ENCODE measurements at places on chromosomes 3 and 15. TPM values are rescaled to one million over a fixed set of nuclear protein-coding genes. Genes with fewer than 3 reads are reported as not detected.

Gene BCL2A1
- 25.9 TPM for total RNA-seq

Gene PARP15
- total RNA-seq = 73.7 TPM

Gene EFCC1
- 0.30 TPM for total RNA-seq

Gene GHRL
- 1.7 TPM for total RNA-seq

Gene CHL1
- total RNA-seq = 0.06 TPM

Gene LTF
- not detected for total RNA-seq

Gene RETNLB
- total RNA-seq = not detected

Gene HDGFL3
- total RNA-seq = 9.9 TPM

Gene AGBL1
- not detected for total RNA-seq

GRCh38 chr3:73600293-73600938 lies 24.3 kb downstream of the PDZRN3 start:
- no peak for DNase-seq

GRCh38 chr3:153980252-153980590 lies 141.0 kb upstream of the ARHGEF26 start:
- DNase-seq = no peak

DNA sequence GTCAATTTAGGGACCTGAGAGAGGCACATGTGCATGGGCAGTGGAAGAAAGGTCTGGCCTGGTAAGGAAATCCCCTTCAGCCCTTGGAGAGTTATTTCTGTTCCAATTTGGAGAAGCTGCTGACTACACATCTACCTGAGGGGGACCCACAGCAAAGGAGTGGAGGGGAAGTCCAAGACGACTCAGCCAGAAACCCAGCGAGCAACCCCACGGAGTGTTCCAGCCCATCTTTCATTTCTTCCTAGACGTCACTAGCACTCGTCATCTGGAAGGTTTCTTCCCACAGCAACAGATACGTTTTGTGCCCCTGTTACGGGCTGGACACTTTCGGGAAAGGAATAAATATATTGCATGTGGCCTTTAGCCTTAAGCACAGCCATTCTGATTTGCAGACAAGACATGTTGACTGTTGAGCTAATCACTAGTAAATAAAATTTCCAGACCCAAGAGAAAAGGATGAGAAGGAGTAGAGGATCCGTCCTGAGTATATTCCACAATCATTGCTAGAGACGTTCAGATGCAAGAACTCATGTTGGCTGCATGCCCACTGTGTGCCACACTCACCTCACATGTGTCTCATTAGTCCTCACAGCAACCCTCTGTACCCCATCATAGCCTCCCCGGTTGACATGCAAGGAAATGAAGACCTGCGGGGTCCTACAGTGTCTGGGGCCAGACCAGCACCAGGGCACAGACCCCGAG lies 7.8 kb upstream of the FAM174B start:
- DNase-seq = no peak

DNA sequence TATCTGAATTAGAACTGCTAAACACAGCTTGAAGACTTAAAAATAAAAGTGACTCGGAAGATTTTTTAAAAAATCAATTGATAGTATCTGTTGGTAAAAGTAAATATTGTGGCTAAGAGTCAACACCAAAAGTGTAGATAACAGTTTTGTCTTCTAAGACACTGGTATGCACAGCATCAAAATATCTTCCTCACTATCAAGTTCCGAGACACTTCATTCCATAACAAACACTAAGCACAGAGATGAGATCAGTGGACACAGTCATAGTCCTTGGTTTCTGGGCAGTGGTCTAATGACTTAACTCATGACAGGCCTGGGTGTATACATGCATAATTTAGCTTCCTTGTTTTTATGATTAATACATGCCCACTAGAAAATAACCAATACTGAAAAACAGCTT lies 63.2 kb downstream of the PXYLP1 start:
- no peak for DNase-seq

GRCh38 chr3:197349368-197349767 lies 51.0 kb upstream of the DLG1 start:
- DNase-seq = no peak

DNA sequence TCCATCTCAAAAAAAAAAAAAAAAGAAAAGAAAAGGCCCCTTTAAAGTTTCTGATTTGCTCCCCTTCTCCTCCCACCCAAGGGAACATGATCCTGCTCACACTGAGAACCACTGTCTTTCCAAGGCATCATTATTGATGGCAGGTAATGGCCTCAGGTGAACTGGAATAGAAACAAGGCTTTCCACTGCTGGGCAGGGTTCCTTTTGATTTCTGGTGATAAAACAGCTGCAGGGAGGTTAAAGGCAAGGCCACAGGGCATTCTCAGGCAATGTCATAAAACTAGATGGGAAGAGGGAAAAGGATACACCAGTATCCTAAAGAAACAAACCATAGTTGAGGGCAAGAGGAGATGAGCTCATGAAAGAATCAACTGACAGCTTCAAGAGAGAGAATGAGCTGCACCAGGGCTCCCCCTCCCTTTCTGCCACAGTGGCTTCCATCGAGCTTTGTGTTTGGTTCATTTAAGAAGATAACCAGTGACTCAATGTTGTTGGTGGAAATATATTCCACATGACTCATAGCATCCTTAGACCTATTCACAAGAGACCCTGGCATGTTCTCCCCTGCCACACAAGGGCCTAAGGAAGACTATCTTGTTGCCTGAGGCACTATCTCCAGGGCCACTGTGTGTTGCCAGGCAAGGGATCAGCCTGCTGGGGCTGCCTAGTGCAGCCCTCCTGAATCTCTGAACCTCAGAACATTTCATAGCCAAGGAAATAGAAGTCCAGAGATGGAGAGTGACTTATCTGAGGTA lies 86.4 kb downstream of the WDR76 start:
- no peak for DNase-seq

DNA sequence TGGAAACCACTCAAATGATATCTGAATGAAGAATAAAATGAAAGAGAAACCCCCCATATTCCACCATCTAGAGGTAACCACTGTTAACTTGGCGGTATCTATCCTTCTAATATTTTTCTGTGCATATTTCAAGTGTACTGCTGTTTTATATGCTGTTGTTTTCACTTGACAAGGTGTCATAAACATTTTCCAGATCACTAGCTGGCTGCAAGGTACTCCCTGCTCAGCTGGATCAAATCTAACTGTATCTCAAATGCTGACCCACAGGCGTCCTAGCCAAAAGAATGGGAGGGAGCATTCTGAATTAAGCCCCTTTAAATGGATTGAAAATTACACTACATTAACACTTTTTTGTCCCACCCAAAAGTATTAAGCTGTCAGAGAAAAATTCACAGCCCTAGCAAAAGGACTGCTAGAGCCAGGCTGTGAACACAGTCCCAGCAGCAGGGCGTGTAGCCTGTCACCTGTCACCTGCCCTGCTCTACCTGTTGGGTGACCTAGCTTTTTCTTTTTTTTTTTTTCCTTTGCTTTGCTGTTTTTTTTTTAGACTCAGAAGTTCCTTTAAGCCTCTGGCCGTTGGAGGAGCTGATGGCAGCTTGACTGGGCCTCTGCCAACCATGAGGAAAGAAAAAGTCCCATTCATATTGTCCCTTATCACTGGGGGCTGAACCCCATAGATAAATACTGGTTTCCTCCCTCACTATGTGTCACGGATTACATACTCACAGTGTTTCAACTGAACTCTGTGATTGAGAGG lies 93.7 kb upstream of the TSC22D2 start:
- DNase-seq = no peak

DNA sequence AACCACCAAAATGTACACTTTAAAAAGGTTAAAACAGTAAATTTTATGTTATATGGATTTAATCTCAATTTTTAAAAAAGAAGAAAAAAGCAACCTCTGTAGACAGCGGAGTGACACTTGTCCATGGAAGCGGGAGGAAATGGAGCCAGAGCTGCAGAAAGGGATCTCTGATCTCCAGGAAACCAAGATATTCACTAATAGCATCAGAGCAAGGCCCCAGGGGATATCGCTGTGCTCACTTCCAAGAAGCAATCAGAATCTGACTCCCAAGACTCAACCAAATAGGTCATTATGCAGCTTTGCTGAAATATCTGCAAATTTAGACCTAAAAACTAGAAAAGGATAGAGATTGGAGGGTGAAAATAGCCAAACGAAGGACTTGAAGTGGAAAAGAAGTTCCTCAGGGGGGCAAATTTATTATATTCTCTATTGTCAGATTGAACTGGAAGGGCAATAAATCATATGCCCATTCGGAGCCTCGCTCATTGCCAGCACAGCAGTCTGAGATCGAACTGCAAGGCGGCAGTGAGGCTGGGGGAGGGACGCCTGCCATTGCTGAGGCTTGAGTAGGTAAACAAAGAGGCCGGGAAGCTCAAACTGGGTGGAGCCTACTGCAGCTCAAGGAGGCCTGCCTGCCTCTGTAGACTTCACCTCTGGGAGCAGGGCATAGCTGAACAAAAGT lies 62.0 kb upstream of the ATP2C1 start:
- no peak for DNase-seq

DNA sequence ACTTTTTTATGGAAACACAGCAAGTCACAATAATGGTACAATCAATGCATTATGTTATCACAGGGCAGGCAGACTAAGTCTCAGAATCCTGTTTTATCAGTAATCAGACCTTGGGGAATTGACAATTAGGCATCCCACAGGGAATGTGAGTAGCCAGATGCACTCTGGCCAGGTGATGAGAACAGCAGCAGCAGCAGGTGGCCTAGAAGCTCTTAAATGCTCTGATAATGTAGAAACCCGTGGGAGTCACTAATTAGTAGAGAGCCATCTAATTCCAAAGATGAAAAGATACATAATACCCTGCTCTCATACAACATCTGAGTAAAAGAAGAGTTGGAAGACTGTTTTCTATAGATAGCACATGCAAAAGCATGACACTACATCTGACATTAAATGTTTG lies 12.6 kb downstream of the CEP152 start:
- DNase-seq = no peak

DNA sequence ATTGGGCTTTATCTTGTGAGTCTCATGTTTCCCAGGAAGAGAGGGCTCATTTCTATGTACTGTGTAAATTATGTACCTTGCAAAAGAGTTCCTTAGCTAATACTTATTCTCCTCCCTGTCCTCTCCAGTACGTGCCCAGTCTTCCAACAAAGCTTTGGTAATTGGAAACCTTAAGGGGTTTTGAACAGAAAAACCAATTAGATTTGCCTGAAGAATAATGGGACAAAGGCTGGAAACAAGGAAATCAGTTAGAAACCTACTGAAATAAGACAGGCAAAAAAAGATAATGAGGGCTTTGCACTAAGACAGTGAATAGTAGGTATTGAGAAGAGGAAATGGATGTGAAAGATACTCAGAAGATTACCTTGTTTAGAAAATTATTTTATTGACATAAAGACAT lies 82.5 kb downstream of the SPRED1 start:
- DNase-seq = no peak

DNA sequence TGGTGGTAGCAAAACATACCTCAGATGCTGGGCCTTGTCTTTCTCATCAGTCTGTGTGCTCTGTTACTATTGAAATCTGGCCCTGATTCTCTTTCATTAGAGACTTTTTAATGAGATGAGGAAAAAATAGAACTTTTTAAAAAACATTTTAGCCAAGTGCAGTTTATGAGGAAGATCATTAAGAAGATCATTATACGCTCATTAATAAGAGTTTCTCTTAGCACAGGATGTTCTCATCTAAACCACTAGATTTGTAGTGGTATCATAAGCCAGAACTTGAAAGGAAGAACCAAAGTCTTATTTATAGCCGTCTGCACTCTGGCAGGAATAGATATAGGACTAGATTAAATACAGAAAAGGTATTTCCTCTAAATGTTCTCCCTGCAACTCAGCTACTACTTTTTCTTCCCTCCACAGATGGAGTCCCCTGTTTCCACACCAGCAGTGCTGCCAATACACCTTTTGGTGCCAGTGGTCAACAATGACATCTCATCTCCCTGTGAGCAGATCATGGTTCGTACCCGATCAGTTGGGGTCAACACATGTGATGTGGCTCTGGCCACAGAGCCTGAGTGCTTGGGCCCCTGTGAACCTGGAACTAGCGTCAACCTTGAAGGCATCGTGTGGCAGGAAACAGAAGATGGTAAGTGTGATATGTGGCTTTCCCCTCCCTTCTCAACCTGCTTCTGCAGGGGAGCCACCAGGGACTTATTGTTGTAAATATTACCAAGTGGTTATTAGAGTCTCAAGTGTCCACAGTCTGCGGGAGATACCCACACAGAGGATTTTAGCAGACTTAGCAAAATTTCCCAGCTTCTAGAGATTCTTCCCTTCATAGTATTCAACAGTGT lies 152.8 kb downstream of the RBPMS2 start:
- DNase-seq = peak; percentile 55

- no peak for DNase-seq
Measured at GRCh38 chr3:51269466-51269865, 115.6 kb upstream of the MANF start.

DNA sequence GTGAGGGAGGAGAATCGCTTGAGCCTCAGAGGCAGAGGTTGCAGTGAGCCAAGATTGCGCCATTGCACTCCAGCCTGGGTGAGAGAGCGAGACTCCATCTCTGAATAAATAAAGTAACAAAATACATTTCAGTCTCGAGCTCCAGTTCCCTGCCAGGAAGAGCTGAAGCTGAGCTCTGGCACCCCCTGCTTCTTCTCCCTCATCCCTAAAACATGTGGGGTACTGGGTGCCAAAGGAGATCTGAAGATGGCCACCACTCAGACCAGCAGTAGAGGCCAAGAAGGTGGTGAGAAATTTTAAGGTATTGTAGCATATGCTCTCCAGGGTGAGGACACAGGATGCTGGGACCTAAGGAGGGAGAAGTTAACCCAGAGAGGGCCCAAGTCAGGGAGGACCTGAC lies 75.0 kb upstream of the CGNL1 start:
- DNase-seq = no peak

- DNase-seq = no peak
Measured at GRCh38 chr15:26352406-26352805, 420.5 kb downstream of the GABRB3 start.

GRCh38 chr3:11671648-11672100 lies 28.0 kb upstream of the VGLL4 start:
- DNase-seq = no peak

DNA sequence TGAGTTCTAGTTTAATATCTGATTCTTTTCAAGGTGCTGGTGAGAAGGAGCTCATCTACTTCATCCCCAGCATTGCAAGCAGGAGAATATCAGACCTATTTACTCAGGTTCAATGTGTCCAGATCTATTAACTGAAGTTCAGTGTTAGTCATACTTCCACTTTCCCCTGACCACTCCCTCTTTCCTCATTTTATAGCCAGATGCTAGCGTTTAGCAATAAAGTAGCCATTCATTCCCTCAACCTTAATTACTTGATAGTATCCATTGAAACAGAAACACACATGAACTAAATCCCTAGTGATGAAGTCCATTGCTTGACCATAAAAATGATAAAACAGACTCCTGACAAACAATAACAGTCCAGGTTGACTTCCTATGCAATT lies 60.0 kb downstream of the RPL22L1 start:
- DNase-seq = no peak

GRCh38 chr3:106302451-106303221 lies 433.8 kb upstream of the CBLB start:
- no peak for DNase-seq
